ENCODE measurements at places on chromosomes 5 and 9.
A peak's percentile ranks its signal among the peaks of the same experiment; 100 is the strongest.

- no peak for DNase-seq
These were observed 604.5 kb downstream of the ISL1 start for GRCh38 chr5:51987669-51988209.

GRCh38 chr9:37191403-37192089, 71.2 kb downstream of the ZCCHC7 start:
- no peak for DNase-seq

DNA sequence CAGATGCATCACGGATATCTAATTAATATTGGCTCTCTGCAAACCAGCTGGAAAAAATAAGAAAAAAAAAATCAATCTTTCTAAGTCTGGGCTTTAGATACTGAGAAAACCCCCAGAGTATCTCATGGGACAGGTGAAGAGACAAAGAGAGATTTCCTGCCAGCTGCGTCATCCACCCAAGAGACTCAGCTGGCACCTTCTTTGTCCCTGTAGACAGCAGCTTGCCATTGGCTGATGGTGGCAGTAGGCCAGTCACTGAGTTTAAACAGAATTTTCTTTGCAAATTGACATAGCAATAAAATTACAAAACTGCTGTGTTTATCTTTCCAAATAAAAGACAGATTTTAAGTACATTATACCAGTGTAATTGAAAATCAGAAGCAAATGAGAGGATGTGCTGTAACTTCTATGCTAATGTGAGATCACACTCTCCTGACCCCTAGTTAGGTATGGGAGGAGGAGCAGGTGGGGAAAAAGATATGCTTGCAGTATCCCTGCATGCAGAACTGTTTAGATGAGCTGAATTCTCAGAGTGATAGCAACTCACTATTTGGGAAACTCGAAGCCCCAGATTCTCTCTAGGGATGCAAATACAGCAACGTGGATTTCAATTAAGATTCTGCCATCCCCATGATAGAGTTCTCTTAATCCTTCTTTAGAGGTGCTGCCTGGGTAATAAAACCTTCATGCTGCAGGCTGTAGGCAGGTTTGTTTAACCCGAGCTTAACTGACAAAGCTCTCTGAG, 72.2 kb downstream of the NMUR2 start:
- no peak for DNase-seq

- DNase-seq, result no peak
These were observed 249.8 kb upstream of the ARRDC3 start for GRCh38 chr5:91632871-91633270.

DNA sequence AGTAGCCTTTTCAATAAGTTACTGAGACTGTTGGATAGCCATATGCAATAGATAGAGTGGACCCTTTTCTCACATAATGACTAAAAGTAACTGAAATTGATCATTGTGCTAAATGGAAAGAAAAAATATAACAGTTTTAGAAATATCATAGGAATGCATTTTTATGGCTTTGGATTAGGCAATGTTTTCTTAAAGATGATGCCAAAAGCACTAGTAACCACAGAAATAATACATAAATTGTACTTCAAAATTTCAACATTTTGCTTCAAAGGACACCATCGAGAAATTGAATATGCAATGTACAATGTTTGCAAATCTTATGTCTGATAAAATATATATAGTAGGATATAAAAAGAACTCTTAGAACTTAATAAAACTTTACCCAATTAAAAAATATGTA, 1267.5 kb upstream of the CDH9 start:
- DNase-seq, result no peak

- DNase-seq, result no peak
These were observed 90.2 kb downstream of the PLK2 start for GRCh38 chr5:58369513-58370190.

GRCh38 chr5:159424123-159424522, 93.8 kb upstream of the IL12B start:
- no peak for DNase-seq

DNA sequence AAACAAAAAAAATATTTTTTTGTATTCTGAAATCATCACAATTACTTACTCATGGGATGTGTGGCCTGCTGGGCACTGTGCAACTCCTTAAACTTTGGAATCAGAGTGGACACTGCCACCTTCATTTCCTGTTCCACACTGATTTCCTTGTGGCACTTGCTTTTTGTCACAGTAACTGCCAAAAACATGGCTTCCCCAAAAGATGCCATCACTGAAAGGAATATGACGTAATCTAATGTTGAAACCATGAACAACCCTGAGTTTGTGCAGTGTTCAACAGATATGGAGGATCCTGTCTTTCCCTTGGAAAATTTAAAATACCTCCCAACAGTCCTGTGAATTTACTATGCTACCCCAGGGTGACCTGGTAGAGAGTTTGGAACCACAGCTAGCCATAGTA, 12.6 kb upstream of the IL12B start:
- DNase-seq, result no peak

GRCh38 chr5:132830436-132831094, at the start of gene SHROOM1:
Gene SHROOM1, minus strand, starts transcription at chr5:132830647. Its CDS starts 4,507 bp downstream, at chr5:132826140.
- DNase-seq, result peak; percentile 47

DNA sequence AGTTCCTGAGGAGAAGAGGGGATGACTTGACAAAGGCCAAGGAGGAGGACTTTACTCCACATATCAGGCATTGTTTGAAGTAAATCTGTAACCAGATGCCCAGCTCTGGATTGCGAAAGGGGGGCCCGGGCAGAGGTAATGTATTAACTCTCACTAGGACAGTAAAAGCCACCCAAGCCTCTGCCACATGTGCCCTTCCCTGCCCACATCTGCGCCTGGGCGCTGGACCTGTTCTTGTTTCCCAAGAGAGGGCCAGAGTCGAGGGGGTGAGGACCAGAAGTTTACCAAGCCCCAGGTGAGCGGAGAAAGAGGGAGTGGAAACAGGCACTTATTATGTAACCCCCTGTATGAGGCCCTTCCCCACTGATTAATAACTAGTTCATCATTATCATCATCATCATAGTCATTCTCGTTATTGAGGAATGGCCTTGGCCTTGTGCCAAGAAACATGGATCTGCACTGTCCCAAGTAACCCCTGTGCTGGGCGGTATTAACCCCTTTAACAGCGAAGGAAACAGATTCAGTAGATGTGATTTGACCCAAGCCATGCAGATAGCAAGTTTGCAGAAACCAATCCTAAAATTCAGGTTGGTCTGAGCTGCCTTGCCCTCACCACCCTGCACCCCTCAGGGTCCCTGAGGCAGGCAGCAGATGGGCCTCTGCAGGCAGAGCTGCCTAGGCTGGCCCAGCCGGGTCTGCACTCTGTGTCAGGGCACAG, at the start of gene SLC23A1:
SLC23A1 (minus strand) TSS at position 23 of the 718 bp plus-strand sequence. CDS start 44 bp downstream, outside the sequence.
- DNase-seq, result no peak

- DNase-seq, result peak; percentile 51
These were observed 1.1 kb upstream of the BASP1 start for GRCh38 chr5:17216176-17216973.

- DNase-seq, result no peak
These were observed 42.7 kb downstream of the NSD1 start for GRCh38 chr5:177176175-177176711.

- no peak for DNase-seq
These were observed 298.3 kb upstream of the TNC start for GRCh38 chr9:115416299-115416698.

- no peak for DNase-seq
These were observed 50.2 kb upstream of the ZBTB43 start for GRCh38 chr9:126754436-126755316.

DNA sequence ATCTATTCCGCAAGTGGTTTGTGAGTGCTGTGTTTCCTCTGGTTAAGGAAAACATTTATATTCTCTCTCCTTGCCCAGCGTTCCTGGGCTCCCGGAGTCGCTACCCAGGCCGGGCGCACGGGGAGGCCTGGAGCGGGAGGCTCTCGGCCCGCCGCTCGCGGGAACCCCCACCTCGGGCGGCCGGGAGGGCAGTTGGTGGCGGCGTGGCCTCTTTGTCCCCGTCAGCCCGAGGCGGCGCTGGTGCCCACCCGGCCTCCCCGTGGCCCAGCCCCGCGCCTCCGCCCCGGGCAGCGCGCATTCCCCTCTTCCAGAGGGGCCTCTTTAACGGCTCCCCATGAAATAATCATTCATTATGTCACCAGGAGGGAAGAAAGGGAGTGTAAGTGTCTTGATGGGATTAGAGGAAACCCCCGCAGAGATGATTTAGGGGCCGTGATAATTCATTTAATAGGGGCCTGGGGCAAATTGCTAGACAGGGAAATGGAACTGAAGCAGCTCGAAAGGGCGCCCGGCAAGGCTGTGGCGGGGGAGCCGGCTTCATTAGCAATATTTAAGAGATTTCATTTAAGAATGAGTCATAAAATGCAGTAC, 181.9 kb upstream of the TBCA start:
- no peak for DNase-seq

DNA sequence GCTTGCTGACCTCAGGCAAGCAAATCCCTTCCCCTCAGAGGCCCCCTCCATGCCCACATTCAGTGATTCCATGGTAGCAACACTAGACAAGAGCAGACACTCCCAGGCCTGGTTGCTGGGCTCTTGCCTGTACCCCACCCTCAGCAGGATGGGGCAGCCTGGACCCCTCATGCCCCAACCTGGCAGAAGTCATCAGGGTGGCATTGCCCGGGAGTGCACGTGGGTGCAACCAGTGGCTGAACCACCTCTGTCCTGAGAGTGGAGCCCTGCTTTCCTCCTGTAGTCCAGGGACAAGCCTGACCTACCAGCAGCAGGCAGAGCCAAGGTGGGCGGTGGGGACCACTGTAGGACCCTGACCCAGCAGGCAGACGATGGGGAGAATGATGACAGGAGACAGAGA, 65.8 kb upstream of the TBC1D2 start:
- no peak for DNase-seq

- no peak for DNase-seq
These were observed 14.1 kb downstream of the PLPP7 start for GRCh38 chr9:131303381-131304321.

DNA sequence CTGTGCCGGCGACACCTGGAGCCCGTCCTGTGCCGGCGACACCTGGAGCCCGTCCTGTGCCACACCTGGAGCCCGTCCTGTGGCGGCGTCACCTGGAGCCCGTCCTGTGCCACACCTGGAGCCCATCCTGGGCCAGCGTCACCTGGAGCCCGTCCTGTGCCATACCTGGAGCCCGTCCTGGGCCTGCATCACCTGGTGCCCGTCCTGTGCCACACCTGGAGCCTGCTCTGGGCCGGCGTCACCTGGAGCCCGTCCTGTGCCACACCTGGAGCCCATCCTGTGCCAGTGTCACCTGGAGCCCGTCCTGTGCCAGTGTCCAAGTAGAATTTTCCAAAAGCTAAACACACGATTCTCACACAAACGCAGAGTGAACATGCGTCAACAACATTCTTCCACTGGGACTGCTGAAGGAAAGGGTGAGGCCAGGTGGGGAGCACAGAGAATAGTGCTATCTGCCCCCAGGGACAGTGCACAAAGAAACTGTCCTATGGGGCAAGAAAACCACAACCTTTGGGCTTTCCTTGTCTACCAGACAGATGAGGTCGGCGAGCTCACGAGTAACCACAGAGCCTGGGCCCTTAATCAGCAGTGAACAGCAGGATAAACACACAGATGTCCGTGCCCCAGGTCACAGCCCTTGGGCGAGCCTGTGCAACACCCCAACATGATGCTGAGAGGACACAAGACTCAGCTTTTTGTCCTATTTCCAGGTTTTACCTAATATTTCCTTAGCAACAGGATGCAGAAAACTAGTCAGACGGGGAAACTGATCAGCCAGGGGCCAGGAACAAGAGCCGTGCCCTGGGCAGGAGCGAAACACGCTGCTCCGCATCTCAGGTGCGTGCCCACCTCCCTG, 7.9 kb downstream of the QSOX2 start:
- DNase-seq, result no peak

DNA sequence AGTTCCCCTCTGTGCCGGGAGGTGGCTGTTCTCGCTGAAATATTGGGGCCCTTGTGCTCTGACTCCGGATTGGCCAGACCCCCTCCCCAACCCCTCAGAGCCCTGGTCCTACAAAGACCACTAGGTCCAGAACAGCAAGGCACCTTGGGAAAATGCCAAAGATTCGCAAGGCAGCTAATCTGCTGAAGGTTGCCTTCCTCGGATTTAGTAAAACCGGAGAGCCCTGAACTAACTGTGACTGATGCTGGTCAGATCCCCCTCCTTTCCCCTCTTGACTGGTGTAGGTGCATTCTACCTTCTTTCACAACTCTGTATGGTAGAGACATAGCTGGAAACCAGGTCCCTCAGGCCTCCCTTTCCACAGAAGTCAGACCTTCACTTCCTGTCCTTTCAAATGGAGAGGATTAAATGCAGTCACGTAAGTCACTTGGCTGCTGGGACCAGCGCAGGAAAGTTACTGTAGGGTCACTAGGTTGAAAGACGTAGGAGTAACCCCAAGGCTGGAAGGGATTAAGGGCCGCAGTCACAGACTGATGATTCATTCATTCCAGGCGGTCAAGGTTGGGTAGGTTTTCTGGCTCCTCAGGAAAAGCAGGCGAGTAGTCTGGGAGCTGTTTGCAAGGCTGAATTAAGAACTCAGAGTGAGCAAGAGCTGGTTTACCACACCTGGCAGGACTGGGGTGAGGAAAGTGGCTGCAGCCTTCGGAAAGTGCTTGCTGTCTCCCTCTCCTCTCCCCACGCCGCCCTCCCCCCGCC, 5.3 kb downstream of the BARX1 start:
- DNase-seq, result no peak

- DNase-seq, result peak; percentile 36
These were observed 14.0 kb downstream of the SEC61B start for GRCh38 chr9:99235926-99236634.

- DNase-seq, result no peak
These were observed 56.8 kb downstream of the NIPAL4 start for GRCh38 chr5:157516626-157517325.

- DNase-seq, result no peak
These were observed 51.2 kb upstream of the ZSWIM6 start for GRCh38 chr5:61280761-61281427.

GRCh38 chr9:136799854-136800657, 3.9 kb downstream of the CCDC183 start:
- DNase-seq, result peak; percentile 81

GRCh38 chr5:169599451-169599850, 15.9 kb downstream of the SPDL1 start:
- DNase-seq, result no peak

DNA sequence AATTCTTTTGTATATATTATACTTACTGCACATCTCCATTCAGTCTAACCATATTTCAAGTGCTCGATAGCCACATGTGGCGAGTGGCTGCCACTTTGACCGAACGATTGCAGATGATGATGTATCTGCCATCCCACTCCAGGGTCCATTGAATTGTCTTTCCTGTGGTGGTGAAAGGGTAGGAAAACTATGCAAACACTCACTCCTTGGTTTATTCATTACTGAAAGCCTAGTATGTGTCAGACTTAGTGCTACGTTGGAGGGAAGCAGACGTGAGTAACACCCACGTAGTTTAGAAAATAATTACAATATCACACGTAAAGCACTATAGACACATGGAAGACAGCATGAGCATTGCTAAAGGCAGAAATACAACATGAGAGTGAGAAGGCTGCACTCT, 353.7 kb downstream of the CSNK1G3 start:
- DNase-seq, result no peak

Measured in activated naive CD8-positive, alpha-beta T cell treated with anti-CD3 and anti-CD28 coated beads for 36 hours (primary cell).